Uterus (tissue), 4 donors: ENCODE measurements at places on chromosomes 7 and 10. TPM values are rescaled to one million over a fixed set of nuclear protein-coding genes. Genes with fewer than 3 reads are reported as not detected.

DNA sequence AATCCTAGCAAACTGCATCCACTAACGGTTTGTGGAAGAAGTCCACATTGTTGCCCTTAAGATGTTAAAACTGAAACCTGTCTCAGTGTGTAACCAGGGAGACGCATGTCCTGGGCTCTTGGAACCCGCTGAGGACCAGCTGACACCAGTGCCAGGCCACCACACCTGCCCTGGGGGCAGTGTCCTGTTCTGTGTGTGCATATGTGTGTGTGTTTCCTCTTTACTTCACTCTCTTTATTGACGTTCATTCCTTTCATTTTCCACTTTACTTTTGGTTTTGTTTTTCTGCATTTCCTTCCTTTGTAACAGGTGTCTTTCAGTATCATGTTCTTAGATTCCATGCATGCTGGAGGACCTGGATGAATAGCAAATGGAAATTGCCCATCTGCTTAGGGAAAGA lies 83.8 kb downstream of the TEX36 start:
- no peak for DNase-seq

DNA sequence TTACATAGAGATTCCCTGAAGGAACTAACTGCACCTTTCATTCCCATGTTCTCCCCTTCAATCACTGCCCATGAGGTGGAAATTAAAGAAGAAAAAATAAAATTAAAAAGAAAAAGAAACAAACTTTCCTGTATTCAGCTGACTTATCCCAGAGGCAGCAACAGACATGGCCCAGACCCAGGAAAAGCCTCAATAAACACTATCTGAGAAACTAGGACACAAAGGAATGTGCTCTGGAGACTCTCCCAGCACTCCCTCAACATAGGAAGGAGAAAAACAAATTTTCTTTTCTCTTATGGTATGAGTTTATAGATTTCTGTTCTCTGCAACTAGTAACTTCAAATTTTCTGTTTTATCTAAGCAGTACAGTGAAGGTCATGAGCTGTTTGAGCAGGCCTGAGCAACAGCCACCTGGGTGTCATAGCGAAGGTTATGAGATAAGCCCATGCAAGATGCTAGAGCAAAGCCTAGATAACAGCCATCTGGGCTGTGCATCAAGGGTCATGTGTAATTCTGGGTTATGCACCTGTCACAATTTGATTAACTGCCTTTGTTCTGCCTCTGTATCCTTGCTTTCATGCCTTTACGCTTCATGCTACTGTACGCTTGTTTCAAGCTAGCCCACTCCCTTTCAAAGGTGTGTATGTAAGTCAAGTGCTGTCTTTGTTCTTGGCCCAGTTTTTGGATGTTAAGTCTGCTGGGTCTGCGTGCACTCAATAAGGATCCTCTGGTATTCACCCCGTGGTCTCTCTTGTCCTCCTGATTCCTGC lies 11.0 kb upstream of the OR6B1 start:
- DNase-seq: no peak

- DNase-seq: no peak
Measured at GRCh38 chr10:114920459-114920858, 17.5 kb upstream of the TRUB1 start.

The SEC23IP gene
- 16.2 TPM for total RNA-seq

The CPXM2 gene
- total RNA-seq: 2.1 TPM

The TFR2 gene
- total RNA-seq: not detected

The MRLN gene
- not detected for total RNA-seq
